ENCODE measurements at places on chromosomes 7 and 10.

GRCh38 chr10:83545901-83546391 lies 593.4 kb upstream of the GHITM start:
- no peak for DNase-seq
- H3K4me1 ChIP-seq: no peaks in the 10 kb centered on the region
- no peaks in the 10 kb centered on the region for H3K36me3 ChIP-seq
- H3K27ac ChIP-seq: no peak overlapping the region

DNA sequence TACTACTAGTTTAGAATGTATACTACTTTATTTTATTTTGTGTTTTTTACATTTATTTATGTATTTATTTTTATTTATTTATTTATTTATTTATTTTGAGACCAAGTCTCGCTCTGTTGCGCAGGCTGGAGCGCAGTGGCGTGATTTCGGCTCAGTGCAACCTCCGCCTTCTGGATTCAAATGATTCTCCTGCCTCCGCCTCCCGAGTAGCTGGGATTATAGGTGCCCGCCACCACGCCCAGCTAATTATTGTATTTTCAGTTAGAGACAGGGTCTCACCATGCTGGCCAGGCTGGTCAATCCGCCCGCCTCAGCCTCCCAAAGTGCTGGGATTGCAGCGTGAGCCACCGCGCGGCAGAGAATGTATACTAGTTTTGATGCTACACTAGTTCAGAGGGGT lies 2.0 kb upstream of the PARD3 start:
- no peak overlapping the region for H3K4me3 ChIP-seq
- H3K27ac ChIP-seq: no peak overlapping the region
- H3K36me3 ChIP-seq: no peaks in the 10 kb centered on the region

DNA sequence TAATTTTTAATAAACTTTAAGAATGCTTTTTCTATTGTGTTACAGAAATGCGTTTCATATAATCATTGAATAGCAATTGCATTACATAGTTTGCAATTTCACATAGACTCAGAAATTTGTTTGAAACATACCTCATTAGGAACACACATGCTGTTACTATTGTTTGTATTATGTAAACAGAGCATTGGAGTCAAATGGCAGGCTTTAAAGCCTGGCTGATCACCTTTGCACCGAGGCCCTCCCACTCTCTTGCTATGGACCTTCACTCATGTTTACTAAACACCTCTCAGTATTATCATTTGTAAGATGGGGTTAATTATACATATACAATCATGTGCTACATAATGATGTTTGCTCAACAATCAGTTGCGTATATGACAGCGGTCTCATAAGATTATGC lies 203.6 kb upstream of the NPSR1 start:
- DNase-seq: no peak
- H3K4me1 ChIP-seq: no peaks in the 10 kb centered on the region
- H3K36me3 ChIP-seq: no peaks in the 10 kb centered on the region
- H3K27me3 ChIP-seq: no peaks in the 10 kb centered on the region
- H3K4me3 ChIP-seq: no peak overlapping the region

DNA sequence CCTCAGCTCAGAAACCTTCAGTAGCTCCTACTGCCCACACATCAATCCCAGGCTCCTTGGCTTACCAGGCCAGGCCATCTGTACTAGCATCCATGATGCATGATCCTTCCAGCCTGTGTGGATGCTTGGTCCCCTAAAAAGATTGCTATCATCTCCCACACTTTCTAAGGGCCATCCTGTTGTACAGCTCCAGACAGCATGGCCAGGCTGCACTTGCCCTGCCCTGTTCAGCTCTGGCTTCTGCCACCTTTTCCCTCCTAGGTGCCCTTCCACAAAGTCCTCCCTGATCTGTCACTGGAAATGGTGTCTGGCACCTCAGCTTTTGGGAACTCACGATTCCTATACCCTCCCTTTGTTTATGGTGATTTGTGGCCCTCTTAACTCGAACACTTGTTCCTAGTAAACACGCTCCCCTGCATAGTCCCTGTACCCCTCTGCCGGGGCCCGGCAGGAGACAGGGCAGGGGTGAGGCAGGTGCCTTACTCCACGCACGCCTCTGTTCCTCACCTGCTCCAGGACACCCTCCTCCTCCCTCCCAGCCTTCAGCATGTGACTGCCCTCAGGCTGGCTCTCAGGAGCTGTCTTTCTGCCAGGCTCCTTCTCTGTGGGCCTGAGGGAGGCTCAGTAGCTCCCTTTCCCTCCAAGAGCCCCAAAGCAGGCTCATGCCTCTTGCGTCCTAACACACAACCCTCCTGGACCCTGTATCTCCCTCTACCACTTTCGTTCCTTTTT lies 71.8 kb downstream of the CDH23 start:
- no peak for DNase-seq
- H3K36me3 ChIP-seq: no peaks in the 10 kb centered on the region
- peaks cover 5% of the 10 kb centered on the region for H3K4me1 ChIP-seq
- H3K27ac ChIP-seq: no peak overlapping the region
- H3K4me3 ChIP-seq: no peak overlapping the region
- H3K27me3 ChIP-seq: no peaks in the 10 kb centered on the region

DNA sequence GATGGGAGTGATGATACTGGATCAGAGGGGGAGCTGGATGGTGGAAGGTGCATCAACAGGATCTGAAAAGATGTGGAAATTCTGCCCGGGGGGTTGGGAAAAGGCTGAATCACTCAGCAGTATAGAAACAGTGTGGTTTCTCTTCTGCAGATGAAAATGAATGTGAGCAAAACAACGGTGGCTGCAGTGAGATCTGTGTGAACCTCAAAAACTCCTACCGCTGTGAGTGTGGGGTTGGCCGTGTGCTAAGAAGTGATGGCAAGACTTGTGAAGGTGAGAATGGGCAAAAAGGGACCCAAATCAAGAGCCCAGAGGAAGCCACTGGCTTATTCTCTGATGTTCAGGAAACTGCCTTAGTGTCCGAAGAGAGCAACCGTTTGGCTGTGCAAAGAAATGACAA lies 12.9 kb downstream of the OIT3 start:
- no peak for DNase-seq
- H3K4me3 ChIP-seq: no peak overlapping the region
- H3K27me3 ChIP-seq: no peaks in the 10 kb centered on the region
- H3K27ac ChIP-seq: no peak overlapping the region
- no peaks in the 10 kb centered on the region for H3K4me1 ChIP-seq
- no peaks in the 10 kb centered on the region for H3K36me3 ChIP-seq

- no peaks in the 10 kb centered on the region for H3K36me3 ChIP-seq
- H3K4me3 ChIP-seq: peak overlapping the region; percentile 53
- H3K27ac ChIP-seq: no peak overlapping the region
- DNase-seq: peak; percentile 39
- H3K27me3 ChIP-seq: no peaks in the 10 kb centered on the region
- no peaks in the 10 kb centered on the region for H3K4me1 ChIP-seq
These were observed 27.8 kb downstream of the RBM20 start for GRCh38 chr10:110671788-110672579.

DNA sequence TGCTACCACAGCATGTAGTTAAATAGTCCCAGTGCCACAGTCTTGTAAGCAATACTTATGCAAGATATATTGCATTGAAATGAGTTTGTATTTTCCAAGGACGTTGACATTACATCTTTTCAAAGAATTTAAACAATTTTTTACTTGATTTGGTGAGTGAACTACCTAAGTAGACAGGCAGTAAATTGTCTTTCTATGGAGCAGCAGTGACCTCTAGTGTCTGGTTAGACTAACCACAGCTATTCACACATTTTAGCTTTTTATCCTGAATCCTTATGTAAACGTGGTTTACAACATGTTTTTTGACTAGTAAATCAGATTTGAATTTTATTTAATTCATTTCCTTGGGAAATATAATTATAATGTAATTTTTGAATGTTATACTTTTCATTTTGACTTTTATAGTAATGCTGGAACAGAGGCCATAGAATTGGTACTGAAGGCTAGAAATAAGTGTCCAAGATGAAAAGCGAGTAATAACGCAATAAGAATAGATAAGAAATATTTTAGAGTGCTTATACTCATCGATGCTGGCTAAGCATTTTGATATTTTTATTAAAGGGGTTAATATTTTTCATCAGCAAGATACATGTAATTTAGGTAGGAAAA lies 5.6 kb downstream of the LRRTM3 start:
- H3K36me3 ChIP-seq: no peaks in the 10 kb centered on the region
- H3K27me3 ChIP-seq: no peaks in the 10 kb centered on the region
- no peak overlapping the region for H3K27ac ChIP-seq

DNA sequence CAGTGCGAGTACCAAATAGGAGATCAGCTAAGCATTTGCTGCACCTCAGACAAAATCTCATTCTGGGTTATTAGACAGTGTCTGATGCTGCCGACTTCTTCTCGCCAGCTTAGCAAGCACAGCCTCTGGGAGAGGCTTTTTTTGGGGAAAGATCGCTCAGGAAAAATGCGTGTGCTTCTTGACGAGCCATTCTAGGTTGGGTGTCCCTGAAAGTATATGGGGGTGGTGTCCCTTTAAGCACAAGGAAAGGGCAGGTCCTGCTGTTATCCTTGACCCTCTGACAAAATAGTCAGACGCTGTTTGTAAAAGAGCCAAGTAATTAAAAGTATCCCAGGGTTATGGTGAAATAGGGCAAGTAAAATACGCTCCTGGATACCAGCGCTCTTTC lies 540.1 kb upstream of the FZD8 start:
- peak overlapping the region; percentile 56 for H3K27ac ChIP-seq
- H3K36me3 ChIP-seq: no peaks in the 10 kb centered on the region
- H3K27me3 ChIP-seq: no peaks in the 10 kb centered on the region
- DNase-seq: no peak
- H3K4me3 ChIP-seq: no peak overlapping the region

- H3K4me1 ChIP-seq: no peaks in the 10 kb centered on the region
- H3K27ac ChIP-seq: no peak overlapping the region
- H3K27me3 ChIP-seq: no peaks in the 10 kb centered on the region
- no peak overlapping the region for H3K4me3 ChIP-seq
- no peaks in the 10 kb centered on the region for H3K36me3 ChIP-seq
These were observed 101.4 kb downstream of the SEMA3E start for GRCh38 chr7:83547526-83547925.

- H3K4me3 ChIP-seq: no peak overlapping the region
- no peaks in the 10 kb centered on the region for H3K27me3 ChIP-seq
- H3K36me3 ChIP-seq: no peaks in the 10 kb centered on the region
- H3K4me1 ChIP-seq: no peaks in the 10 kb centered on the region
- H3K27ac ChIP-seq: no peak overlapping the region
- DNase-seq: no peak
These were observed 222.0 kb downstream of the CALN1 start for GRCh38 chr7:72190146-72190545.

- H3K4me1 ChIP-seq: no peaks in the 10 kb centered on the region
- DNase-seq: no peak
- no peaks in the 10 kb centered on the region for H3K36me3 ChIP-seq
- no peak overlapping the region for H3K27ac ChIP-seq
- peak overlapping the region; percentile 72 for H3K4me3 ChIP-seq
- H3K27me3 ChIP-seq: no peaks in the 10 kb centered on the region
These were observed 15.1 kb upstream of the ZNF273 start for GRCh38 chr7:64887756-64888508.

DNA sequence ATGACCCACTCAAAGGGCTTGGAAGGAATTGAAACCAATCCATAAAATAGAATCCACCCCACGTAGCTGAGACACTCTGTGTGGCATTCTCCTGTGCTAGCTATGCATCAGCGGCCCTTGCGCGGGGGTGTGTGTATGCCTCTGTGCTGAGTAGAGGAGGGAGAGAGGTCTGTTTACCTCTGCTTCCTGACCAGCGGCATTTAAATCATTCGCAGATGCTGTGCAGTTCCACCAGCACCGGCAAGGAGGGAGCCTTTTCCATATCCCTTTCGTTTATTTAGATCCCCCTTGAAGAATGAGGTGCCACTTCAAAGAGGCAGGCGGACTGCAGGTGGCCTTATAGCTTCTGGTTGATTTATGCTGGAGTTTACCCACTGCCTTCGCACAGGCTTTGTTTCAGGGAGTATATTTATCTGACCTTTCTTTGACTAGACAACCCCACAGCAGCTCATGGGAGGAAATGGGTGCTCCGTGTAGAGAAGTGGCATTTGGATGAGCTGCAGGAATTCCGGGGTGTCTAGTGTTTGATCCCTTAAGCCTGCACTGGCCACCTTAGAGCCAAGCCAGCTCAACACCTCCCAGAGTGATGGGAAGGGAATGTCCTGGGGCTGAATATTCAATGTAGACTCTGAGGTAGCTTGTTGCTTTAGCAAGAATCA lies 11.4 kb downstream of the C10orf53 start:
- no peaks in the 10 kb centered on the region for H3K36me3 ChIP-seq
- H3K27me3 ChIP-seq: no peaks in the 10 kb centered on the region
- no peak for DNase-seq
- H3K27ac ChIP-seq: no peak overlapping the region

- no peak for DNase-seq
- peaks cover 23% of the 10 kb centered on the region for H3K4me1 ChIP-seq
- no peak overlapping the region for H3K4me3 ChIP-seq
- peak overlapping the region; percentile 100 for H3K27ac ChIP-seq
- H3K27me3 ChIP-seq: no peaks in the 10 kb centered on the region
- H3K36me3 ChIP-seq: no peaks in the 10 kb centered on the region
These were observed 47.1 kb downstream of the MYOF start for GRCh38 chr10:93434991-93435491.

DNA sequence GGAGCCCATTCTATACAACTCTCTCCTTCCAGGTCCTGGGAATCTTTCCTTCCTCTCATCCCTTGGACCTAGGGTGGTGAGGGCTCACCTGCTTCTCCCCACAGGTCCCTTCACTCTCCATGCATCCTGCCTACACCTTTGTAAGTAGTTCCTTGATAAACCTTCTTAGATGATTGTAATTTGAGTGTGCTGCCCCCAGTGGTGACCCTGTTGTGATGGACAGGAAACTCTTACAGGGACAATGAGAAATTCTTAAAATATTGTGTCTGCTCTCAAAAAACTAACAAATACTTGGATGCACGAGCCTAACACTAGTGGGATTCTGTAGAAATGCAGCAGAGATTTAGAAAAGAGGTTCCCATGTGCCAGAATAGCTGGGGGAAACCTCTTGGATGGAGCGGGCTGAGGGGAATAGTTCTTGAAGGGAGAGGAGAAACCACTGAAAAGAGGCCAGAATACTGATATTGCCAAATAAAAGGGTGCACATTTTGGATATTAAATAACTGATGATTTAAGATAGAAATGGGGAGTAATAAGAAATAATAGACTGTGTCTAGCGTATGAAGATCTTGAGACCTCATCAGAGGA lies 6.7 kb upstream of the PAXIP1 start:
- no peak for DNase-seq
- H3K36me3 ChIP-seq: no peaks in the 10 kb centered on the region
- H3K27me3 ChIP-seq: no peaks in the 10 kb centered on the region
- no peaks in the 10 kb centered on the region for H3K4me1 ChIP-seq
- no peak overlapping the region for H3K27ac ChIP-seq

DNA sequence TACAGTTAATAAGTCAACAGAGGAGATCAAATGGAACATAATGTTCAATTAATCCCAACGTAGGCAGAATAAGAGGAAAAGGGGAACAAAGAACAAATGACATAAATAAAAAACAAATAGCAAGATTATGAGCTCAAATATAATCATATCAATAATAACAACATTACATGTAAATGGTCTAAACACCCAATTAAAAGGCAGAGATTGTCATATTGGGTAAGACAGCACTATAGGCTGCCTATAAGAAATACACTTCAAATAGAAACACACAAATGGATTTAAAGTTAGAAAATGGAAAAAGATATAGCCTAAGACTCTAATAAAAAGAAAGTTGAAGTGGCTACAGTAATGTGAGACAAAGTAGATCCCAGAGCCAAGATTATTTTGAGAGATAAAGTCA lies 126.4 kb upstream of the PTER start:
- no peaks in the 10 kb centered on the region for H3K36me3 ChIP-seq
- H3K4me3 ChIP-seq: no peak overlapping the region
- DNase-seq: no peak
- no peaks in the 10 kb centered on the region for H3K27me3 ChIP-seq
- H3K27ac ChIP-seq: no peak overlapping the region
